NCI-H446 treated with DMSO at 0.1 percent for 48 hours (cell line): ENCODE measurements at places on chromosomes 4 and X.

DNA sequence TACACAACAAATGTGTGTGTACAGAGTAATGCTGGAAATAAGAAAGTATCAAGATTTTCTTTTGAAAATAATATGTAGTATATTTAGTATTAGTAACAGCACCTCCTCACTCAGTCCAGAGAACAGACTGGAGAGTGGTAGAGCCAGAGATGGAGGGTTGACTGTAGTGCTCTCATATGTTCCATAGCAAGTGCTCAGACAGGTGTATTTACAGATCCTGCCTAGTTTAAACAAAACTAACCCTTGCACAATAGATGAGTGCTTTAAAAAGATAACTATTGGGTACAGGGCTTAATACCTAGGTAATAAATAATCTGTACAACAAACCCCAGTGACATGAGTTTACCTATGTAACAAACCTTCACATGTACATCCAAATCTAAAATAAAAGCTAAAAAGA is 381.0 kb upstream of the EMCN start:
- no peak for DNase-seq

DNA sequence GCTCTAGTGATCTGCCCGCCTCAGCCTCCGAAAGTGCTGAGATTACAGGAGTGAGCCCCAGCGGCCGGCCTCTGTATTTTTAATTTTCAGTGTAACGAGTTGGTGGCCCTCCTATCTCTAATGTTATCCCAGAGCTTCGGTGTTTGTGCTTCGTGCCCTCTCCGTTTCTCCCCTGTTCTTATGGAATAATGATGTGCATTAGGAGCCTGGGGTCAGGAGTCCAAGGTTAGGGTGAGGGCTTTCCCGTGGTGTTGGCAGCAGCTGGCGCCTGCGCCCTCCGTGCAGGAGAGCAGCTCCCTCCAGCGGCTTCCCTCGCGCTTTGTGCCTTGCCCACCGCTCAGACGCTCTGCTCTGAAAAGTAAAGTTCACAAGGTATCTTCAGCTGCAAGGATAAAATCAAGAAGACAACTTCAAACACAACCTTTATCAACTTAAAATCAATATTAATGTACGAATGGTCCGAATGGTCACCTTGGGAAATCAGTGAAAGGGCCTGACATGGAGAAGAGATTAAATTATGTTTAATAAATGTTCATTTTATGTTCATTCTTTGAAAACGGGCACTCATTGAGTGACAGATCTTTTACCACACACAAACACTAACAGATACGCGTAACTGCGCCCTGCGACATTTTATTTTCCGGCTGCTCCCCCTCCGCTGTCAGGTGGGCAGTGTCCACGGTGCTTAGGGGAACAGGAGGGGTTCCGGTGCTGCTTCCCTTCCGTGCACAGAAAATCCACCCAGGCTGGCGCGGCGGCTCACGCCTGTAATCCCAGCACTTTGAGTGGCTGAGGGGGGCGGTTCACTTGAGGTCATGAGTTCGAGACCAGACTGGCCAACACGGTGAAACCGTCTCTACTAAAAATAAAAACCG is 62.4 kb downstream of the TRAPPC11 start:
- DNase-seq = no peak

GRCh38 chr4:186780291-186781031 is 56.8 kb upstream of the FAT1 start:
- DNase-seq = no peak

DNA sequence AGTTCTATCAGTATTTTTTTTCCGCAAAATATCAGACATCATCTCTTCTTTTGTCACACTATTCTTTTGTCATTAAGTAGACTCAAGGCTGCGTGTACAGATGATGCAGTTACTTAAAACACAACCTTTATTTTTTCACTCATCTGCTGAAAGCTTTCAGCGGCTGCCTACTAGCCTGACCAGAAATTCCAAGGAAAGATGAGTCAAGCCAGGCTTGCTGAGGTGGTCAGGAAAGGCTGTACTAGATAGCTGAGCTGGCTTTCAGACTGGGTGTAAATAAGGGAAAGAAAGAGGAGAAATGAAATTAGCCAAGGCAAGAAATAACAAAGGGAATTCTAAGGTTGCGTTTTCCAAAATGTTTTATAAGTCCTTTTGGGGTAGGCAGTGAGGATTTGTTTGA is 17.9 kb downstream of the STK26 start:
- DNase-seq = no peak

DNA sequence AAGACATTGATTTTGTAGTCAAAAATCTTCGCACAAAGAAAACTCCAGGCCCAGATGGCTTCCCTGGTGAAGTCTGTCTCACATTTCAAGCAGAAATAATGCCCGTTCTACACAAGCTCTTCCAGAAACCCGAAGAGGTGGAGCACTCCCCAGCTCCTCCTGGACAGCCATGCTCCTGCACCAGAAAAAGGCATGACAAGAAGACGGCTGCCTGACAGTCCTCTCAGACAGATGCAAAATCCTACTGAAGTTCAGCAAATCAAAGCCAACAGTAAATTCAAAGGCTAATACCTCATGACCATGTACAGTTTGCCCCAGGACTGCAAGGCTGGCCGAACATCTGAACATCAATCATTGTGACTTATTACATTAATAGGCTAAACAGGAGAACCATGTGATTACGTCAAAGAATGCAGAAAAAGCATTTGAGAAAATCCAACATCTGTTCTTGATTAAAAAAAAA is 30.8 kb upstream of the MXD4 start:
- no peak for DNase-seq

DNA sequence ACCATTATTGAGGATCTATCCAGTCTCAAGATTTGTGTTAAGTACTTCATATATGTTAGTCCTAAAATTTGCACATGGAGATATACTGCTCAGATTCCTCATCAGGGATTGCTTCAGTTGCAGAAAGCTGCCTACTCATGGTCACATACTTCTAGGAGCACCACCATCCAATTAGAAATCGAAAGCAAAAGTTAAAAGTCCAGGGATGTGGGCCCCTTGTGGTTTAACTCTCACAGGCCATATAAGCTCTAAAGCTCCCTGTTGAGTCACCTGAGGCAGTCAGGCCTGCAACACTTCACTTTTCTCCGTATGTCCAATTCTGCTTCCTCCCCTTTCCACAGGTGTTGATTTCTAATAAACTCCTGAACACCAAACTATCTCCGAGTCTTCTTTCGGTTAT is 84.2 kb downstream of the CNOT6L start:
- DNase-seq = no peak

DNA sequence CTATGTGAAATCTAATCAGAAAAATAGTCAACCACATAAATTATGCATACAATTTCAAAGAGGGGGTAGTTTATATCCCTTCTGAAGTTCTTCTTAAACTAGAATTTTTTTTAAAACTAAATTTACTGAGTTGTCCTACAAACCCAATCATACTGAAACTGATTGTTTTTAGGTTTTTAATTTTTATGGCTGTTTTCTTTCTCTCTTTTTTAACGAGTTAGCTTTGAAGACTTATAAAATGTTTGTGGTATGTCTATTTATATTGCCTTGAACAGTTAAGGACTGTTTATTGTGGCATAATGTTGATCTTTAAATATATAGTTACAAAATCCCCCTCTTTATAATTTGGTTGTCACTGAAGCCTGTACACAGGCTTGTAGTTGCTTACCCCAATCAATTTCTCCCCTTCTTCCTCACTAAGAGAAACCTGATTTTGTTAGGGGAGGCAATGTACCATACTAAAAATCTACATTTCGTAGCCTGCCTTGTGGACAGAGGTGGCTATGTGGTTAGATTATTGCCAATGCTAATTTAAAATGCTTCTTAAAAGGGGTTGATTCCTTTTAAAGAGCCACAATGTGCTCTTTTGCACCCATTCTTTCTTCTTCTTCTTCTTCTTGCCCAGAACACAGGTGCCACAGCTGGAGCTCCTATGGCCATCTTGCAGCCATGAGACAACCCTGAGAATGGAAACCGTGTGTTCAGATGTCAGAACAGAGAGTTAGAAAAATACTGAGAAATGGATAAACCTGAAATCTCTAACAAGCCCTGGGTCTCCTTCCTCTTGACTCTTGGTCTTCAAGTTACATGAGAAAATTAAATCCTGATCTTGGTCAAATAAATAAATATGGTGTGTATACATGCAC is 102.7 kb upstream of the ZNF827 start:
- DNase-seq = no peak

DNA sequence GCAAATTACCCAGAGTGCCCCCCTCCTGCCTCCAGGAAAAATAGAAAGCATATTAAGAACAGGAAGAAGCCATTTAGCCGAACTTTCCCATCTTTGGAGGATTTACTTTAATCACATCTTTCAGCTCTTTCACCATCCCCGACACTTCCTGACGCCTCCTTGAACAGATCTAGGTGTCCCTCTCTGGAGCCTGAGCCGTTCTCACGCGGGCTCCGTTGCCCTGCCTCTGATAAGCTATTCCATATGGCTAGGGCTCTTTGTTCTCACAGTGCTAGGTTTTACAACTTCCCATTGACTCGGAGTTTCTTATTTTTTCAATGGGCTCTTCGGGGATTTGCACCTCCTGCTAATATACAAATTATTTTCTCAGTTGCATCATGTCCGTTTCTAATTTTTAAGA is 82.1 kb upstream of the GPC4 start:
- DNase-seq = no peak

DNA sequence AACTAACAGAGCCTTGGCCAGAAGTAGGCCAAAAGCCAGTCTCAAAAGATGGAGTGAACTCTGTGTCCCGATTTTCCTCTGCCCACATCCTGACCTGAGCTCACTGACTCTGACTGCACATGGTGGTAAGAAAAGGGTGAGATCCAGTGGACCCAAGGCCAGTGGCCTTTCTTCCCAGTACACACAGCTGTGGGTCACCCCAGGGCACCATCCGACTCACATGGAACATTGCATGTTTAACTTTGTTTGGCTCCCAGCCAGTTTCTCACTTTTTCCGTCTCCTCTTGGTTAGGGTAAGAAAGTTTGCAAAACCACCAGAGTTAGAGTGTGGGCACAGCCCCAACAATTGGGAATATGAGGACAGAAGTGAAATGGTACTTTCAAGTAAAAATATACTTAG is 69.8 kb downstream of the GAB1 start:
- DNase-seq = no peak

DNA sequence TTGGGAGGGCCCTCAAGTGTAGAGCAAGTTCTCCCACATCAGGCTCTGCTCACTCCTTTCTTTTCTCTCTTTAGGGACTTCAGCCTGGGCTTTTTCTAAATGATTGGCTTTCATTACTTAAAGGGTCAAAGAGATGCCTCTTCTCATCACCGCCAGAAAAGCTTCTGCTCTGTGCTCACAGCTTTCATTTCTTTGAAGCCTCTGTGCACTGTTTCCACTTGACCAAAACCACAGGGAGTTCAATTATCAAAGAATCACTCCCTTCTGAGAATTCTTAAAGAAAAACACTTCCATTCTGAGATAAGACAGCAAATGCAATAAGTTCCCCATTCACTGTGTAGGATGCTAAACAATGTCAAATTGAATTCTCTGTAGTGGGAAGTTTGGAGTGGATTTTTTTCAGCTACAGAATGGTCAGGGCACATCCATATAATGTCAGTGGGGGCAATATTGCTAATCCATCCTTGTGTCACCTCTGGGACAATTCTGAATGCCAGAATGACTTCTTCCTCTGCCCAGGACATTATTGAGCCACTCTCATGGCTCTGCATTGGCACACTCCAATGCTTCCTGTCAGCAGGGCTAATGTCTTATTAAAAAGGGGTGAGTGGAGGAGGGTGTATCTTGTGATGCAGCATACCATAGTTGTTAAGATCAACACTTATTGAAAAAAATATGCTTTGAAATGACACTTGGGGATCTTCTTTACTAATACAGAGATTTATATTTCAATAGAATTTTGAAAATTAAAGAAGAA is 217.6 kb downstream of the SNCA start:
- no peak for DNase-seq

- DNase-seq = no peak
Observed at GRCh38 chr4:85696661-85697060, 221.7 kb downstream of the ARHGAP24 start.

GRCh38 chr4:108544481-108544880 is 75.9 kb upstream of the RPL34 start:
- DNase-seq = no peak

- DNase-seq = no peak
Observed at GRCh38 chrX:71955530-71956120, 45.0 kb downstream of the NHSL2 start.

DNA sequence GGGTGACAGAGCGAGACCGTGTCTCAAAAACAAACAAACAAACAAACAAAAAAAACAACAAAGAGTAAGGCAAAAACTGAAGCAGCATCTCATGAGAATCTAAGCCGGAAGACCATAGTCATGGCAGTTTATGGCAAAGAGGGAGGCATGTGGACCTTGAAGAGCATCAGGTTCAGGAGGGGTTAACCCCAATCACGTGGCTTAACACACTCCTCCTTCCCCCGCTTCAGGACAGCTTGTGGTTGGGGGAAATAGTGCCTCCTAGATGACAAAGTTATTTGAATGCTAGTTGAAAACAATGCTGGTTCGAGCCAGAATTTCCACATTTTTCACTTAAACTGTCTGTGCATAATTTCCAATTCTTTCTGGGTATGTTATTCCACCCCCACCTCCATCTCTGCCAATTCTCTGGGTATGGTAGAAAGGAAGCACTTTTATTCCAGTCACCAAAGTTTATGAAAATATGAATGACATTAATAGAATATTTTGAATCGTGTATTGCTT is 11.7 kb upstream of the MAP7D3 start:
- no peak for DNase-seq

DNA sequence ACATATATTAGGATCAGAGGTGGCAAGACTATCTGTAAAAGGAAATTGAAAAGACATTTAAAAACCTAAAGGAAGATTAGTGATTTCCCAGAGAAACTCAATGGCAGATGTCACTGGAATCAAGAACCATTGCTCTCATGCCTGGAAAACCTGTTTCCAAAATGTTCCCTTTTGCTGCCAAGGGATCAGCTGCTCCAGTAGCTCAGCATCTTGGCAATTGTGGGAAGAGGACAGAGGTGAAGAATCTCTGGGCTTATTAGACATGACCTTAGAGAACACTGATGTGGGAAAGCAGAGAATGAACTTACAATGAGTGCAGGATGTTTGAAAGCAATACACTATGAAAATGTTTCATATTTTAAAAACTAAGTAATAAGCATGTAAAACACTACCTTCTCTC is 98.3 kb downstream of the SHROOM3 start:
- no peak for DNase-seq

- DNase-seq = no peak
Observed at GRCh38 chr4:86302830-86303229, 57.0 kb downstream of the MAPK10 start.

- DNase-seq = no peak
Observed at GRCh38 chr4:3059943-3060342, 14.4 kb downstream of the HTT-AS start.

GRCh38 chr4:51895816-51896408 is 53.0 kb downstream of the DCUN1D4 start:
- DNase-seq = no peak

GRCh38 chr4:74152836-74153235 is 5.1 kb upstream of the MTHFD2L start:
- peak; percentile 30 for DNase-seq

DNA sequence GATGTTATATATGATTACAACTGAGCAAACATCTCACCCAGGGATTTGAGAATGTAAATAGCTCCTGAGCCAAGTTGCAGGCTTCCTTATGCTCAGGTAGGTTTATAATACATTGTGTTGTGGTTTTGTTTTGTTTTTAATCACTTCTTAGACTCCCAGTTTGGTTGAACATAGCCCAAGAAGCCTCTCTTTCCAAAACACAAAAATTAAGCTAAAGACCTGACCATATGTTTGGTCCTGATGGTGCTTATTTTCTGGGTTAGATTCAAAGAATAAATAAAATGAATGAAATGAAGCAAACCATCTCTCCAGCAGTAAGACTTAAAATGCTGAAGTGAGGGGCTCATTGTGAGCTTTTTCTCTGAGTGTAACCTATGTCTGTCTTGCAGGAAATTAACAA is 93.5 kb downstream of the GRXCR1 start:
- peak; percentile 9 for DNase-seq

GRCh38 chrX:69987691-69988090 is 62.0 kb downstream of the AWAT2 start:
- peak; percentile 98 for DNase-seq
